Stimulated activated CD4-positive, alpha-beta T cell treated with anti-CD3 and anti-CD28 coated beads, Interleukin-12 subunit alpha, Interleukin-12 subunit beta, amount 100 ng/mL, for 4 hours (primary cell): ENCODE measurements at places on chromosomes 4 and X.

DNA sequence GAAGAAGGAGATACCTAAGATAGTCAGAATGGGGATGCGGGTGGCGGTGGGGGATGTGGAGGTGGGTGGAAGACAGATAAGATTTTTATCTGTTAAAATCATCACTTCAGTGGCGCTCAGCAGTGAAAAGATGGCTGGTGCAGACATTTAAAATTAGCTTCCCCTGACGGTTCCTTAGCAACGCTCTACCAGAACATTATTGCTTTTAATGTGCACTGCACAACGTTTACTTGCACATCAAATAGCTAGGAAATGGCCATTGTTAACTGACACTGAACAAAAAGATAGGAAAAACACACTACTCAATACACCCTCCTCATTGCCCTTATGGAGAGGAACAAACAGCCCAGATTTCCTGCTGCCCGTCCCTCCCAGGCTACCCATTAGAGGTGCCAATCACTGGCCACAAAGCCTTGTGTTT is 61.0 kb upstream of the FTHL17 start:
- no peak for DNase-seq

GRCh38 chrX:30039768-30040167 is 175.6 kb upstream of the MAGEB2 start:
- no peak for DNase-seq

- no peak for DNase-seq
Measured at GRCh38 chr4:174023641-174024040, 259.8 kb downstream of the FBXO8 start.

DNA sequence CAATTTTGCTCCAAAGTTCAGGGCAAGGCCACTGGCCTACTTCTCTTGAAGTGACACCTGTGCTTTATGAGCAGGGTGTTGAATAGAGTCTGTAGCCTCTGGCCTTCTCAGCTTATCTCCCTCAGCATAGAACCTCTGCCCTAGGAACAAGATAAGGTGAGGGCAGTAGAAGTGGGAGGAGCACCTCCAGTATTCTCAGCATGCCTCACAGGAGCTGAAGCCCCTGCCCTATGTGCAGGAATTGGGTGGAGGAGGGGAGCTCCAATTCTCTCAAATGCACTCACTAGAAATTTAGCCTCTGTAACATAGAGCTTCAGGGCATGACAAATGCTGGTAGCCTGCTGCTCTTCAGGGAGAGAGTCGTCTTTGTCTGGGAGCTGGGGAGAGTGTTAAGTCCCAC is 479.3 kb downstream of the IL1RAPL1 start:
- DNase-seq, result no peak

GRCh38 chrX:130715299-130715698 is 187.7 kb downstream of the ENOX2 start:
- no peak for DNase-seq

DNA sequence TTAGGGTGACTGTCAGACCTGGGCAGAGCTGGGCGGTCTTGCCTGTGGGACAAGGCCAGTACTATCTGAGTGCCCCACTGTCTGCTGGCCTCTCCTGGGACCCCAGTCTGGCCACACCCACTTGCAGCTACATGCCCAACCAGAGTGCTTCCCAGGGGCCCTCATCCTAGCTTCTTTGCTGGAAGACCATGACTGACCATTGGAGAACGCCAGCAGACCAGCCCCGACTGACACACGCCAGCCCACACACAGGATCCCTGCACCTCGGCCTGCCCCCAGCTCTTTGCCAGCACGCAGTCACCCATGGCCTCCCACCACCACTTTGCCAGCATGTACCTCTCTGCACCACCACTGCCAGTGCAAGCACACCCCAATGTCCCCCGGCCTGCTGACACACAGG is 585.7 kb downstream of the ZNF674 start:
- no peak for DNase-seq

GRCh38 chrX:69133921-69134542 is 31.2 kb downstream of the PJA1 start:
- DNase-seq, result no peak

GRCh38 chr4:157221426-157221894 is 932 bp downstream of the GRIA2 start:
- DNase-seq, result no peak

DNA sequence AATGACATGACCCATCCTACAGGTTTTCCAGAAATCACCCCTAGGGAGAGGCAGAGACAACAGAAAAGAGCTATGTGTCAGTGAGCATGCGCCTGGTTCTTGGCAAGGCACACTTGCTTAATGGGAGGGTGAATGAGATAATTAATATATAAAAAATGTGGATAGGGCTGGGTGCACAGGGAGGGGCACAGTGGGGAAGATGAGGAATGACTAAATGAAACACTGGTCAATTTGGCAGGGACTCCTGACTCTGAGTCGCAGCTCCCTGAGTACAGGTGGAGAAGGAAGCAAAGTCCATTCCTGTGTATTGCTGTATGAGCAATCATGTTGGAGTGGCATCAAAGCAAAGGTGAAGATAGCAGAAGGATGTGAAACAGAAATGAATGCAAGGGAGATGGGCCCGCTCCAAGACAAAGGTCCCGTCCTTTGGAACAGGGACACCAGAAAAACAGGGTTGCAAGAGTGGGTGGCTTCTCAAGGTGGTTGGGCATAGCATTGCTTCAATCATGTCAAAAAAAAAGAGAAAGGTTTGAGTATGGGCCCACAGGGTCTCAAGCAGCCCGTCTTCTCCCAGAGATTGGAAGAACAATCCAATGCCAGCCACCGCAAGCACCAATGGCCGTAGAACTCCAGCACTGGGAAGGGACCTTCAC is 278.4 kb upstream of the AGTR2 start:
- no peak for DNase-seq

DNA sequence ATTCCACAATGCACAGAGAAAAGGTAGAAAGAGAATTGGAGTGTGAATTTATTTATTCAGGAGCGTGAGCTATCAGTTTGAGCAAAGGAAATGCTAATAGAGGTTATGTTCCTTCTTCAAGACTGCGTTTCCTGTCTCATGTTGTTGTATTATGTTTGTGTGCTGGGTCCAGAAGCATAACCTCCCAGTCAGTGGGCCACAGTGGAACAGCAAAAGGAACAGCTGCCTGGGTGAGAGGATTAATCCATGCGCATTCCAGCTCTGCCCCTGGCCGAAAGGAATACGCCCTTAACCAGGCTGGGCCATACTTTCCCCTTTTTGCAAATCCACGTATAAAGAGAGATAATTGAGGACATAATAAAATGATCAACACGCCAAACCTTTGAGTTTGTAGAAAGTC is 32.4 kb upstream of the ARX start:
- no peak for DNase-seq

- DNase-seq, result peak; percentile 51
Measured at GRCh38 chr4:8468746-8469535, 28.4 kb downstream of the TRMT44 start.

DNA sequence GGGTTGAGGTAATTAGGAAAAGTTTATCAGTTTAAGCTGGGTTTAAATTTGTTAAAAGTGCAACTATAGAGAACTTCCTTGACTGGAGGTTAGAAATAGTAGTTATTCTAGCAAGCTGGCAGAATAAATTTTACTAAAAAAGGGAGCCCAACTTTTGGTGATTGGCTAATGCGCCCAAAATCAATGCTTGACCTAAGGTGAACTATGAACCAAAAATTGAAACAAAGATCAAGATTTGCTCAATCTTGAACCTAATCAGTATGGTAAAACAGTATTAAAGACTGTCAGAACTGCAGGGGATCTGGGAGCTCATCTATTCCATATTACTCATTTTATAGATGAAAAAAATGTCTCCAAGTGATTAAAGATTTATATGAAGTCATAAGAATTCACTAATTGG is 6.1 kb upstream of the SPATA18 start:
- no peak for DNase-seq

- DNase-seq, result no peak
Measured at GRCh38 chr4:48543796-48544195, 53.7 kb downstream of the ZAR1 start.

DNA sequence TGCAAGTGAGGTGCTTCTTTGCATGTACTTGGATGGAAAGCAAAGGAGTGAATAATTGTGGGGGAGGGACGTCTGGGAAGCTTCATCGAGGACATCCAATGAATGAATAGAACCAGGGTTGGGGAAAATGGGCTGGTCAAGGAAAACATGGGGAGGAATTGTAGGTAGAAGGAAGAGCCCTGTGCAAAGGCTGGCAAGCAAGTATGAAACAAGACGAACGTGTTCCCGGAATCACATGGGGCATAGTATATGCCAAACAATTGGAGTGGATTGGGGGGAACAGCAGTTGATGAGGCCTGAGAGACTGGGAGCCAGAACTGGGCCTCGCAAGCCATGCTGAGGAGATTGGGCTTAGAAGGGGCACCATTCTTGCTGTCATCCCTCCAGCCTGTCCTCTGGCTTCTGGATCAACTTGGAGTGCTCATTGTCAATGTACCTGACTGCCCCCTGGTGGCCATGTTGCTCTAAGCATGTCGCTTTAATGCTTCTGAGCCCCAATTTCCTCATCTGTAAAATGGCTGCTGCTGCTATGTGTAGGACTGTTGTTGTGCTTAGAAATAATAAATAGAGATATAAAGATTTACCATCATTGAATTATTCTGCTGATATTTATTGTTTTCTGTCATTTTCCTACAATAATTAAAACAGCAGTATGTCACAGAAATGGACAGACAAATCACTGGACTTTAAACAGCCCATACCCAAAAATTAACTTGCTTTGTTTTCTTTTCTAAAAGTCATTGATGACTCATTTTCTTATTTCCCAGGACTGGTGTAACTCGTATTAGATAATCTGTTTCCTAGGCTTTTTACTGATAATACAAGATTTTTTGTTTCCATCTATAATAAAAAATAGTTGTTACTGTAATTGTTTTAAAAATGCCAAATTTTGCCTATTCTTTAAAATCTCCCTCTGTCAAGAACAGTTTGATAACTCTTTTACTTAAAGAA is 66.4 kb downstream of the JADE3 start:
- peak; percentile 67 for DNase-seq

- no peak for DNase-seq
Measured at GRCh38 chr4:83320548-83320947, 14.1 kb downstream of the HPSE start.

DNA sequence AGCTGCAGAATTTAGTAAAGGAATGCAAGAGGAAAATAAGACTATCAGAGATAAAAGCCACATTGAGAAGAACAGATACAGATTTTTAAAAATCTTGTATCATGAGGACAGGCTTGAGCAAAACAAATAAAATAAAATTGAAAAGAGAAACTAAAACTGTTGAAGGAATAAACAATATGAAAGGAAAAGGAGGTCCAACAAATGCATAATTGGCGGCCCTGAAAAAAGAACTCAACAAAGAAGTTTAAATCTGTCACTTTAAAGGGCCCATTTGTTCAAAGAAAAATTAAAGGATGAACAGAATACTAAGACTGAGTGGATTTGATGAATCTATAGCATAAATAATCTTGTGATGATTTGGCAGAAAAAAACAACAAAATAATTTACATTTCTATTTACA is 36.5 kb downstream of the TMPRSS11B start:
- no peak for DNase-seq

DNA sequence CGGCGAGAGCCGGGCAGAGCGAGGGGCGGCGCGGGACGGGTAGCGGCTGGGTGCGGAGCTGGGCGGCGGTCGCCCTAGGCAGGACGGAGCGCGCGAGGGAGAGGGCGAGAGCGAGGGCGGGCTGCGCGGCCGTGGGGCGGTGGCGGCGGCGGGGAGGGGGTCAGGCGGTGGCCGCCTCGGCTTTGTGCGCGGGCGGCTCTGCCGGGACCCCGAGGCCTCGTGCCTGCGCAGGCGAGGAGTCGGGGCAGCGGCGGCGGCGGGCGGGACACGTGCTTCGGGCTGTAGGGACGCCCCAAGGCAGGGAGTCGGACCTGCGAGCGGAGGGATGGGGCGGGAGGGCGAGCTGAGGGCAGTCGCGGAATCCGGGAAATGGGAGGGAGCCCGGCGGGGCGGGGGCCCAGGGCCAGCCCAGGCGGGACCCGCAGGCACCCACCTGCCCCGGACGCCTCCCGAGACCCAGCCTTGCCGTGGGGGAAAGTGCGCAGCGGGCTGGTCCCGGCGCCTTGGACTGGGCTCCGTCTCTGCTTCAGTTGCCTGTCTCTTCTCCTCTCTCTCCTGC is 465 bp downstream of the BMPR1B start:
- DNase-seq, result no peak

DNA sequence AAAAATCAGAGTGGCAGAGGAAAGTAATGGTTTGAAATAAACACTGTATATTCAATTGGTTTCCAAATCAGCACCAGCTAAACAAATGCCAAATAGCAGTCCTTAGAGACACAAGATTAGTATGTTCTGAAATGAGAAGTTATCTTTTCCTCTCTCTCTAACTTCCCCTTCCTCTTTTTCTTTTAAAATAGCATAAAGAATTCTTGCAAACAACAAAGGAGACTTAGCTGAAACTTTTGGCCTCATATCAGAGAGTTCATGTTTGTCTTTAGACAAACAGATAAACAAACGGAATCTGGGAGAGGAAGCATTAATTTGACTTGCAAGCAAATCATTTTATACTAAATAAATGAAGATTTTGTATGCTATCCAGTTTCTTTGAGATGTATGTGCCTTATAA is 399.0 kb downstream of the GBA3 start:
- no peak for DNase-seq

GRCh38 chr4:54152846-54153600 is 53.1 kb downstream of the GSX2 start:
- DNase-seq, result no peak

DNA sequence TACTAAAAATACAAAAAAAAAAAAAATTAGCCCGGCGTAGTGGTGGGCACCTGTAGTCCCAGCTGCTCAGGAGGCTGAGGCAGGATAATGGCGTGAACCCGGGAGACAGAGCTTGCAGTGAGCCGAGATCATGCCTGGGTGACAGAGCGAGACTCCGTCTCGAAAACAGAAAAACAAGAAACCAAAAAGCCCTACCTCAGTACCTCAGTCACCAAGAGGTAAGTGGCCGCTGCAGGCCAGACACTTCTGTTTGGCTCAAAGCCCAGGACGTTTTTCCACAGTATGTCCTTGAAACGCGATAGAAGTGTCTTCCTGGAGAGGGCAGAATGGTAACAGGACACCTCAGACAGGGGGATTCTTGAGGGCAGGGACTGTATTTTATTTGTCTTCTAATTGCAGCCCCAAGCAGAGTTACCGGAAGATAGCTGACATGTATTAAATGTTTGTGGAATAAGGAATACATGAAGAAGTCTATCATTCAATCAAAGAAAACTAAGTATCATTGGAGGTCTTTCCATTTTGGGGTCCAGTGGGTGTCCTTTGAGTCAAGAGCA is 63.6 kb downstream of the CLNK start:
- no peak for DNase-seq

- no peak for DNase-seq
Measured at GRCh38 chr4:128225148-128225547, 62.5 kb downstream of the PGRMC2 start.

DNA sequence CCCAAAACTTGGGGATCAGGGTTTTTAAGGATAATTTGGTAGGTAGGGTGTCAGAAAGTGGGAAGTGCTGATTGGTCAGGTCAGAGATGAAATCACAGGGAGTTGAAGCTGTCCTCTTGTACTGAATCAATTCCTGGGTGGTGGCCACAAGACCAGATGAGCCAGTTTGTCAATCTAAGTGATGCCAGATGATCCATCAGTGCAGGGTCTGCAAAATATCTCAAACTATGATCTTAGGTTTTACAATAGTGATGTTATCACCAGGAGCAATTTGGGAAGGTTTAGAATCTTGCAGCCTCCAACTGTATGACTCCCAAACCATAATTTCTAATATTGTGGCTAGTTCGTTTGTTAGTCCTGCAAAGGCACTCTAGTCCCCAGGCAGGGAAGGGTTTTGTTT is 43.3 kb downstream of the CAMK2D start:
- DNase-seq, result no peak
